Iris pigment epithelial cell (primary cell): ENCODE measurements at places on chromosomes 16 and 17.

- DNase-seq: no peak
Measured at GRCh38 chr17:32266051-32266388, 388 bp downstream of the RHBDL3 start.

GRCh38 chr17:77721846-77722160 lies 236.7 kb upstream of the TNRC6C start:
- DNase-seq: no peak

GRCh38 chr17:56653877-56654276 lies 60.4 kb downstream of the NOG start:
- peak; percentile 72 for DNase-seq

DNA sequence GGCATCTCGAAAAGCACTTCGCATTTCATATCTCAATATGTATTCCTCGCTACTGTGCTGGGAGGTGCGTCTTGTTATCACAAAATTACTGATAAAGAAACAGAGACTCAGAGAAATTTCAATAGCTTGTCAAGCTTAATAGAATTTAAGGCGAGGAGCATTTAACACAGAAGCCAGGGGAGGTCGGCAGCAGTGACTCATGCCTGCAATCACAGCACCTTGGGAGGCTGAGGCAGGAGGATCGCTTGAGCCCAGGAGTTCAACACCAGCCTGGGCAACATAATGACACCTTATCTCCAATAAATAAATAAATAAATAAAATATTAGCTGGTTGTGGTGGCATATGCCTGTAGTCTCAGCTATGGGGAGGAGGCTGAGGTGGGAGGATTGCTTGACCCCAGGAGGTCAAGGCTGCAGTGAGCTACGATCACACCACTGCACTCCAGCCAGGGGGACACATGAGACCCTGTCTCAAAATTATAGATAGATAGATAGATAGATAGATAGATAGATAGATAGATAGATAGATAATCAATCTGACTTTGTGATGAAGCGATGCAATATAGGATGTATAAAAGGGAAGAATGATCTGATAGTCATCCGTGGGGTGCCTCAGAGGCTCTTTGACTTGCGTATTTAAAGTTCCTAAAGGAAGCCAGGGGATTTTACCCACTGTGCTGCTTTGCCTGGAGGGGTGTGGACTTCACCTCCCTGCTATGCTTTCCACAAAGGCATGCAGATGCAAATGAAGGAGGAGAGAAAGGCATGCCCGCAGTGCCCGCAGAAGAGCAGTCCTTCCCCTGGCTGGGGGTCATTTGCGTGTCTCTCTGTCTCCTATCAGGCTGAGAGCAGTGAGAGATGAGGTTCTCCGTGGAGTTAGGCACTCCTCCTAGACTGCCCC lies 15.9 kb upstream of the USP10 start:
- no peak for DNase-seq

GRCh38 chr16:81311762-81312161 lies 3.0 kb upstream of the GAN start:
- no peak for DNase-seq

DNA sequence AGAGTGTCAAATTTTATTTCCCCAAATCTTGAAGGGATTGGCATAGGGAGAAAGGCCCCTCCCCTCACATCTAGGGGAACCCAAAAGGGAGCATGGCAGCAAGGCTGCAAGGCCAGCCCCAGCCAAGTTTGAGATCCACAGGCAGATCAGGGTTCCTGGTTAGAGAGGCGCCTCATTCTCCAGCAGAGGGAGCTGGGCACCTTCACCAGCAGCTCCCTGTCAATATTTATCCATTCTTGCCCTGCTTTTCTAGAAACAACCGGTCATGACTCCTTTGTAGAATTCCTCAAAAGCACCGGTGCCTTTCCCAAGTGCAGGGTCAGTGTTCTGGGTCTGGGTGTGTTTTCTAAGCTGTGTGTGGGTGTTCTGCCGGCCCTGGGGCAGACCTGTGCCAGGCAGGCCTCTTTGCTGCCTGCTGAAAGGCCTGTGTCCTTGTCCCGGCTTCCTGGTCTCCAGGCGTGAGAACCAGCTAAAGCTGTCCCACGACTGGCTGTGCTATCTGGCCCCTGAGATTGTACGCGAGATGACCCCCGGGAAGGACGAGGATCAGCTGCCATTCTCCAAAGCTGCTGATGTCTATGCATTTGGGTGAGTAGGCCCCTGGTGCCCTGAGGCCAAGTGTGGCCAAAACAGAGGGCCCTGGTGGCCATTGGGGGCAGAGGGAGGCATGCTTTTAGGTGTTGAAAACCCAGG lies 21.2 kb upstream of the LGALS9 start:
- DNase-seq: peak; percentile 50

GRCh38 chr16:29814592-29814991 lies 1.4 kb upstream of the PAGR1 start:
- no peak for DNase-seq

DNA sequence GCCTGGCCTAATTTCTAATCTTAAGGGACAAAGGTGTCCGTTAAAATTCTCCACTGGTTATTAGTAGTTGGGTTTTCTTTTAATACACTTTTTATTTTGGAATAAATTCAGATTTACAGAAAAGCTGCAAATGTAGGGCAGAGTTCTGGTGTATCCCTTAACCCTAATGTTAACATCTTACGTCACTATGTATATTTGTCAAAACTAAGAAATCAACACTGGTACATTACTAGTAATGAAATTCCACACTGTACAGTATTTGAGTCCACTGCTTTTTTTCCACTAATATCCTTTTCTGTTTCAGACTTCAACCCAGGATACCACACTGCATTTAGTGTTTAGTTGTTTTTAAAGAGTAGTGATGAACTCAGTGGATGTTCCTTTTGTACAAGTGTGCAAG lies 18.7 kb upstream of the KPNA2 start:
- no peak for DNase-seq

DNA sequence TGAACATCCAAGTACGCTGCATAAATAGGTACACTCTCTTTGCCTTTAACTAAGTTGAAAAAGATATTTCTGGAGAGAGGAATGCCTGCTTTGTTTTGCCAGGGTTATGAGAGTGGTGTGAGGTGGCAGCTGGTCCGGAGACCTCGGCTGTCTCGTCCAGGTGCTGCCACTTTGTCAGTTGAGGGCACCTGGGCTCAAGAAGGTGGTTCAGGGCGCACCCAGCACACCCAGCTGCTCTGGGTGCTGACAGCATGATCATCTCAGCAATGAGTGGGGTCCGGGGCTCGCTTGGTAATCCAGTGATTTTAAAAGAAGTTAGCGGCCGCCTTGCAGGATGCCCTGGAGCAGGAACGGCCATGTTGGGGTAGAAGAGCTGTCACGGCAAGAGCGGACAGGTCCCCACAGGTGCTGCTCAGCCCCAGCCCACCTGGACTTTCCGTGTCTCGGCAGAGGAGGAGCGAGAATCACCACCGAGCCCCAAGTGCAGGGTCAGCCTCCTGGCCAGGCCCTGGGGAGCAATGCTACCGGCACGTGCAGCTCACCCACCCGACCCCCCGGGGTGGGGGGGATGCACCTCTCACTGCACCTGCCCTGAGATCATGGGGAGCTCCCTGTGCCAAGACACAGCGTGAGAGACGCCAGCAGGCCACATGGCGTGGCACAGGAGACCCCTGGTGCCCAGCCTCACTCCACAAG lies 67.4 kb upstream of the CHMP6 start:
- no peak for DNase-seq

DNA sequence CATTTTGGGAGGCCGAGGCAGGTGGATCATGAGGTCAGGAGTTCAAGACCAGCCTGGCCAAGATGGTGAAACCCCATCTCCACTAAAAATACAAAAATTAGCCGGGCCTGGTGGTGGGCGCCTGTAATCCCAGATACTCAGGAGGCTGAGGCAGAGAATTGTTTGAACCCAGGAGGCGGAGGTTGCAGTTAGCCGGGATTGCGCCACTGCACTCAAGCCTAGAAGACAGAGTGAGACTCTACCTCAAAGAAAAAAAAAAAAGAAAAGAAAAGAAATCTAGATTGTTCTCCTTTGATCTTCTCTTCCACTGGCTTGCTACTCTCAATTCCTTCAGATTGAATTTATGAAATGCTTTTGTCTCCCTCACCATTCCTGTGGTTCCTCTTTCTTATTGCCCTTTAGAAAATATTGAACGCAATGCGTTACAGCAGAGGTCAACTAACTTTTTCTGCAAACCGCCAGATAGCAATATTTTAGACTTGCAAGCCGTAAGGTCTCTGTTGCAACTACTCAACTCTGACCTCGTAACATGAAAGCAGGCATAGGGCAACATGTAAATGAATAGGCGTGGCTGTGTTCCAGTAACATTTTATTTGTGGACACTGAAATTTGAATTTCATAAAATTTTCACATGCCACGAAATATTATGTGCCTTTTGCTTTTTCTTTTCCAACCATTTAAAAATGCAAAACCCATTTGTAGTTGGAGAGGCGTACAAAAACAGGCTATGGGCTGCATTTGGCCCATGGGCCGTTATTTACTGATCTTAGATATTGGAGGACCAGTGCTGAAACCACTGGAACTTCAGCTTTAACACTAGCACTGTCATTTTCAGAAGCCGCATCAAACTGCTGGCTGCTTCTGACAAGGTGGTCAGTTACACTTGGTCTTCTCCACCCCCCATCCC lies 24.8 kb downstream of the PITPNC1 start:
- DNase-seq: no peak

DNA sequence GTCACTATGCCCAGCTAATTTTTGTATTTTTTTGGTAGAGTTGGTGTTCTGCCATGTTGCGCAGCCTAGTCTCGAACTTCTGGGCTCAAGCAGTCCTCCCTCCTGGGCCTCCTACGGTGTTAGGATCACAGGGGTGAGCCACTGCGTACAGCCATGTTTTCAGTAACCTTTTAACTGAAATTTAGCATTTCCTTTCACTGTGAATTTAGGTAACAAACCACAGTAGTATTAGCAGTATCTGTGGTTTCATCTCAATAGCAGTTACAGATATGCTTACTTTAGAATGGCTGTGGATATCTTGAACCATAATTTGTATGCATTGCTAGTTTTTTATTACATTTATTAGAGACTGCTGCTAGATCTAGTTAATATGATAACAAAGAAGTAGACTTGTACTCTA lies 4.3 kb upstream of the RANGRF start:
- DNase-seq: no peak

- peak; percentile 45 for DNase-seq
Measured at GRCh38 chr17:44187131-44187899, 543 bp downstream of the TMUB2 start.

GRCh38 chr17:63703556-63704258 lies 3.8 kb upstream of the LIMD2 start:
- no peak for DNase-seq

DNA sequence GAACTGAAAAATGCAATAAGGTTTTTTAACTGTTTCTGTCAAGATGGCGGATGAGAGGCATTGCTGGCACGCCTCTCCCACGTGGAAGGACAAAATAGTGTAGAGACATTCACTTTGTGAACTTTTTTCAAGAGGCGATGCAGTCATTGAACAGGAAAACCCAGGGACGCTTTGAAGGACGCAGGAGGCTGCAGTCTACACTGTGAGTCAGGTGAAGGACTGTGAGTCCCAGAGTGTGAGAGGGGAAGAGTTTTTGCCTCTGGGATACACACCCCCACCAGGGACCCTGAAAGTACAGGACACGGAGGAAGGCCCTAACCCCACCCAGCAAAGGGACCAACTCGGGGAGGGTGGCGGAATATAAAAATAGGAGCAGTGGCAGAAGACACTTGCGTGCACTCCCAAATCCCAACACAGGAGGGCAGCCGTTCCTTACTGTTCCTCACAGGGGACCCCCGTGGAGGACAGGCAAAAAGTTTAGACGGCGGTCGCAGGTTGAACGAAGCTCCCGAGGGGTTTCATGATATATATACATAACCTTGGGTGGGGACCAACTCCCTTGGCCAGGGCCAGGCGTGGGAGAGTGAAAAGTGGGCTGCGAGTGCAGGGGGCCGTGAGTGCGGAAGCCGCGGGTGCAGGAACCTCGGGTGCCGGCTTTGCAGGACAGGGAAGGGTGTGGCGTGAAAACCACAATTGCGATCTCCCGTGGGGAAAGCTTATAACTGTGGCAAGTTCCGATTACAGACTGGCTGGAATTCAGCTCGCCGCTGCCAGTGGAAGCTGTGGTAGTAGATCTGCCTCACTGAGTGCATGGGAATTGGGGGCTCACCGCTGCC lies 82.0 kb upstream of the ALOX12 start:
- DNase-seq: peak; percentile 41

DNA sequence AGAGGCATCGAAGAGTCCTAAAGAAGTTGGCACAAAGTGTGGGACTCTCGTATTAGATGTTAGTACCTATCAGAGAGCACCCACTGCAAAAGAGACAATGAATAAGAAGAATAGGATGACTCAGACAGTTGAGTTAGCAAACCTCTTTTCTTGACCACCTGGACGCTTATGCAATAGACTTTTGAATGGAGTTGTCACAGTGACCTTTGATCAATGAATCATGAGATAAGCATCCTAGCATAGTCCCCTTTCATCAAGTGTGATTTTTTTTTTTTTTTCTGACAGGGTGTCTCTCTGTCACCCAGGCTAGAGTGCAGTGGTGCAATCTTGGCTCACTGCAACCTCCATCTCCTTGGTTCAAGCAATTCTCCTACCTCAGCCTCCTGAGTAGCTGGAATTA lies 1417.9 kb upstream of the GOT2 start:
- no peak for DNase-seq

DNA sequence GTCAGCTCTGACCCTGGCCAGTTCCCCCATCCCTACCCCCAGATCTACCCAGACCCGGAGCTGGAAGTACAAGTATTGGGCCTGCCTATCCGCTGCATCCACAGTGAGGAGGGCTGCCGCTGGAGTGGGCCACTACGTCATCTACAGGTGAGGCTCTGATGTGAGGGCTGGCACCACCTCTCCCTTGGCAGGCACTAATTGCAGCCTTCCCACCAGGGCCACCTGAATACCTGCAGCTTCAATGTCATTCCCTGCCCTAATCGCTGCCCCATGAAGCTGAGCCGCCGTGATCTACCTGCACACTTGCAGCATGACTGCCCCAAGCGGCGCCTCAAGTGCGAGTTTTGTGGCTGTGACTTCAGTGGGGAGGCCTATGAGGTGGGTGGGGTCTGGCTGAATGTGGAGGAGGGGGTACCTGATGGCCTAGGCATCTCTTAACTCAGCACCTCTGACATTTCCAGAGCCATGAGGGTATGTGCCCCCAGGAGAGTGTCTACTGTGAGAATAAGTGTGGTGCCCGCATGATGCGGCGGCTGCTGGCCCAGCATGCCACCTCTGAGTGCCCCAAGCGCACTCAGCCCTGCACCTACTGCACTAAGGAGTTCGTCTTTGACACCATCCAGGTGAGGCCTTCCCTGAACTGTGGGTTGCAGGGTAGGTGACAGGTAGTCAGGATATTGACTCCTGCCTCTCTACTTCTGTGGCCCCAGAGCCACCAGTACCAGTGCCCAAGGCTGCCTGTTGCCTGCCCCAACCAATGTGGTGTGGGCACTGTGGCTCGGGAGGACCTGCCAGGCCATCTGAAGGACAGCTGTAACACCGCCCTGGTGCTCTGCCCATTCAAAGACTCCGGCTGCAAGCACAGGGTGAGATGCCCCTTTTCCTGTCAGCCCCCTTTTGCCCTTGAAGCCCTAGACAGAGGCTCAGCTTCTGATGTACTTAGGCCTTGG lies 4.3 kb downstream of the TRAF4 start:
- DNase-seq: no peak

GRCh38 chr17:70254735-70255460 lies 85.6 kb downstream of the KCNJ2 start:
- DNase-seq: peak; percentile 57
